ENCODE measurements at places on chromosomes 1 and 21.

DNA sequence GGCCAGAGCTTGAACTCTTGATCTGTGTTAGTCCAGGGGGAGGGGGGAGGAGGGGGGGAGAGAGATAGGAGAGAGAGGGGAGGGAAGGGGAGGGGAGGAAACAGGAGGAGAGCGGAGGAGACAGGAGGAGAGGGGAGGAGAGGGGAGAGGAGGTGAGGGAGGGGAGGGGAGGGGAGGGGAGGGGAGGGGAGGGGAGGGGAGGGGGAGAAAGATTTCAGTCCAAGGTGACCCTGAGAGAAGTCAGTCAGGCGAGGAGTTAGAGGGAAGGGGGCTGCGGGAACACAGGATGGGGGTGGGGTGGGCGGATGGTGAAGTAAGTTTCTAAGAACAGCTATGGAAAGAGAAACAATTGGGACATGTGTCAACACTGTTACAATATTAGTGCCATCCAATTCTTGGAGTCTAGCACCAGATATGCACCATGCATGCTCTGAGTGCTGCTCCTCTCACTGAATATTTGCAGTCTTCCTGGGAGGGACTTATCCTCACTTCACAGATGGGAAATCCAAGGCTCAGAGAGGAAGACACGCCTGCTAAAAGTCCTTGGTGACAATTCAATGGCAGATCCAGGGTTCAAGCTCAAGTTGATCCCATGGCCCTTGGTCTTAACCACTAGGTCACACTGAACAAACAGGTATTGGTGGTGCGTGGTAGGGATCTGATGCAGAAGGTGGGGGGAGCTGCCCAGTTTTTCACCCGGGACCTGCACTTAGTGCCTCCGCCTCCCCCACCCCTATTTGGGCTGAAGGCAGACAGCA is 42.5 kb upstream of the ECE1 start:
- no peak for DNase-seq

DNA sequence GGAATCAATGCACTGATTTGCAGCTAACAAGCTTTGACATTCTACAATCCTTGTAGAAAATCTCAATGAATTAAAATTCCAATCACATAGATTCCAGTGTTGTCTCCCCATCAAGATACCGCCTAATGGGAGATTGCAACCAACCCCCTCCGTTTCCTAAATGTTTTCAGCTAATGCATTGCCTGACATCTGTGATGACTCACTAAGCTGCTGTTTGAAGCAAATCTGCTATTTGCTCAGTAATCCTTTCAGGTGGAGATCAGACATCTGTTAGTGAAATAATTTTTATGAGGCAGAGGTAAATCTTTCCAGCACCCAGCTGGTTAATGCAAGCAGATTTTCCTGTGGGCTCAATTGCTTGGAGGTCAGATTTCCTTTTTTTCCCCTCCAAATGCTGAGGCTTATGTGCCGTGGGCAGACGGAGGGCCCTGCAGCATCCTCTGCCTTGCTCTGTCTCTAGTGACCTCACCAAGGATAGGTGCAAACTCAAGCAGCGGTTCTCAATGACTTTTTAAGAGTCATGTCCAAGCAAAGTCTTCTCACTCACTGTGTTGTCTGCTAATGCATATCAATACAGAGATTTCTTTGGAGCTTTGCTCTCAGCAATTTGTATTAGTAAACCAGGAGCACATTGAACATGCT is 91.1 kb upstream of the RAB3GAP2 start:
- no peak for DNase-seq

GRCh38 chr1:208336137-208336518 is 91.9 kb upstream of the PLXNA2 start:
- DNase-seq: no peak

DNA sequence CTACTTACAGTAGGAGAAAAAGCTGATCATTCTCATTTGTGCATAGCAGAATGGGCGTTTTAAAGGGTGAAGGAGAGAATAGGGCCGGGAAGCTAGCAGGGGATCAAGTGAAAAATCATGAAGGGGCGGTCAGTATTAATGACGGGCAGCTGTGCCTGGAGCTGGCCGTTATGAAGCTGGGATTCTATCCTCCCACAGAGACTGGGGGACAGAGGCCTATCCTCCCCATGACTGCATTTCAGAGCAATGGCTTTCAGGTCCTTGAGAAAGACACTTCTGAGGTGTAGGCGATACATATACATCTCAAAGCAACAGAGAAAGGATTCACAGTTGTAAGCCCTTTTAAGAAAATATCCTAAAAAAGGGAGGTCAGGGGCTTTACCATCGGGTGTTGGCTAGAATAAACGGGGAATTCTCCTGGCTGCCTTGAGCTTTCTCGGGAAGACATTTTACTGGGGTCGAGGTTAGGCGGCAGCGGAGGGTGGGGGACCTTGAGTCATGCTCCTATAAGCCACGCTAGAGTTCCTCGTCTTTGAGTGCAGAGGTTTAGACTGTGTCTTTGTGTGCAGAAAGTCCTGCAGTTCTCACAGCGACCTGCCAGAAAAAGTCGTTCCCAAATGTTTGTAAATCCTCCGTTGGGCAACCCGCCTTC is 559 bp upstream of the MTARC2 start:
- no peak for DNase-seq

GRCh38 chr1:162930532-162930931 is 69.6 kb upstream of the CCDC190 start:
- no peak for DNase-seq

DNA sequence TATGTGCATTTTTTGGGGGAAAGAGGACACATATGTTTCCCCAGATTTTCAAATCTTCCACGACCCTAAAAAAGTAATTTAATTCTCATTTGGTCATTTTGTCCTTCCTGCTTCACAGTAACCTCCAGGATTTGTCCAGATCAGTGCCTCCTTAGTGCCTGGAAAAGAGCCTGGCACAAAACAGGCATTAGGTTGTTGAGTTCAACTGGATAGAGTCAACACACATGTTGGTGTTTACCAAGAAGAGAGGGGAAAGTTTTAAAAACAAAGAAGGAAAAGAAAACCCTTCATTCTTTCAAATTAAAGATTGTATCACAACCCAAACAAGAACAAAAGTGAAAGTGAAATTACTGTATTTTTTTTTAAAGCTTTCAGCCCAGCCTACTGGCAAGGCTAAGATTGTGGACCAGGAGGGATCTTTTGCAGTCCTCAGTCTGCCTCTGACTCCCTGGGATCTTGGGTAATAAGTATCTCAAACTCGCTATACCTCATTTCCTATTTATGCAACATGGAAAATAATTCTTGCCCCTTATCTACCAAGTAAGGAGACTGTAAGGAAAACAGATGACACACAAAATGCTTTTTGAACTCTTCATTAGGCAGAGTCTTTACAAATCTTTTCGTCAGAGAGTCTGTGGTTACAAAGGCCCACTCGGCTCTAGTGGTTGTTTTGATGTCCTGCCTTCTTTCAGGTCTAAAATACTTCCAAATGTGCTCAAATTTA is 57.8 kb downstream of the ZNF281 start:
- no peak for DNase-seq

DNA sequence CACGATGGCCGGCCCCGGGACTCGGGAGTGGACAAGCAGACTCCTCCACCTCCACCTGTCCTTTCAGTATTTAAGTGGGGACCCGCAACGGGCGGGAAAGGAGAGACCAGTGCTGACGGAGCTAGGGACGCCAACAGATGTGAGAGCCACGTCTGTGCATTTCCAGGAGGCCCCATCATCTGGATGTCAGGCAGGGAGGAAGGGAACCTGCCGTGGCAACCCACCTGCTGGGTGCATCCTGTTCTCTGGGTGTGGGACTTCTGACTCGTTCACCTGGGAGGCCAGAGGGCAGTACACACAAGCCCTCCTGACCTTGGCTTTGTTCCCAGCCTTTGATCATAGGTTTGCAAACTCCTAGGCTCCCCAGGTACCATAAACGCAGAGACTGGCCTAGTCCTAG is 5.6 kb upstream of the PCBP3 start:
- no peak for DNase-seq

DNA sequence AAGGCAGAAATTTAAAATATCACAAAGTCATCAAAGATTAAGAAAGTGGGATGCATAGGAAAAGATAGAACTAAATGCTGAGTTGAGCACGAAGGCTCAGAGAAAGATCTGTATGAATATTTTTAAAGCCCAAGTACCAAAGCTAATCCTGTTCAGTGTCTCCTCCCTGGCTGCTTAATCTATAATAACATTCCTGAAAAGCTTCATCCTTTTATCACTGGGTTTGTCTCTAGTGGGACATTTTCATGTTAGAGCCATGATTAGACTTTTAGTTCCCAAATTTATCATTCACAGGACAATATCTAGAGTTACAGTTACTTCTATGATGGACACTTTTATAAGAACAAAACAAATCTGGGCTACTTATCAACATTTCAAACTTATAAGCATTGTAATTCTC is 38.6 kb downstream of the TNFSF18 start:
- no peak for DNase-seq

DNA sequence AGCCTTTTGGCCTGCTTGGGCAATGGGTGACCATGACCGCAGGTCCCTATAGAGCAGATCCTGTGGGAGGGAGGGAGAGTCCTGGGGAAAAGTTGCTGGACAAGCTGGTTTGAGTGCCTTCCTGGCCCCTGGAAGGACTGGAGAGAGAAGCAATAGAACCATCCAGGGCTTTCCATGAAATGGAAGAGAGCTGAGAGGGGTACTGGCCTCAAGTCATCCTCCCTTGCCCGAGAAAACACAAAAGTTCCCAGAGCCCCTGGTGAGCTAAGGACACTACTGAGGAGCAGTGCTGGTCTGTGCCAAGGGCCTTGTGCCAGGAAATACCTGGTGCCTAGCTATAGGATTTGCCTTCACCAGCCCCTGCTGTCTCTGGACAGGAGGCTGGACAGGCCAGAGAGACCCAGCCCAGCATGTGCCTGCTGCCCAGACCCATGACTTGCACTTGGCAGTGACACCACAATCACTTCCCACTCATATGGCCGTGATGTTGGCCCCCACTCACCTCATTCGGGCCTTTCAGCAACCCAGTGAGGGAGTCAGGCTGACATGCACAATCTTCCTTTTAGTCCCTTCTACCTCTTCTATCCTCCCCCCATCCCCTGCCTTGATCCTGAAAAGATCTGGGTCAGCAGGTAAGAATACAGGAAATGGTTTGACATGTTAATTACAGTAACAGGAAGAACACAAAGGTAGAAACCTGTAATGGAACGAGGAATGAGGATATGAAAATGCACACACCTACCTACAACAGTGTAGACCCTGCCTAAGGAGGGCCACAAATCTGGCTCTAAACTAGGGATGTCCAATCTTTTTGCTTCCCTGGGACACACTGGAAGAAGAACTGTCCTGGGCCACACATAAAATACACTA is 7.0 kb downstream of the SH3BP5L start:
- no peak for DNase-seq

DNA sequence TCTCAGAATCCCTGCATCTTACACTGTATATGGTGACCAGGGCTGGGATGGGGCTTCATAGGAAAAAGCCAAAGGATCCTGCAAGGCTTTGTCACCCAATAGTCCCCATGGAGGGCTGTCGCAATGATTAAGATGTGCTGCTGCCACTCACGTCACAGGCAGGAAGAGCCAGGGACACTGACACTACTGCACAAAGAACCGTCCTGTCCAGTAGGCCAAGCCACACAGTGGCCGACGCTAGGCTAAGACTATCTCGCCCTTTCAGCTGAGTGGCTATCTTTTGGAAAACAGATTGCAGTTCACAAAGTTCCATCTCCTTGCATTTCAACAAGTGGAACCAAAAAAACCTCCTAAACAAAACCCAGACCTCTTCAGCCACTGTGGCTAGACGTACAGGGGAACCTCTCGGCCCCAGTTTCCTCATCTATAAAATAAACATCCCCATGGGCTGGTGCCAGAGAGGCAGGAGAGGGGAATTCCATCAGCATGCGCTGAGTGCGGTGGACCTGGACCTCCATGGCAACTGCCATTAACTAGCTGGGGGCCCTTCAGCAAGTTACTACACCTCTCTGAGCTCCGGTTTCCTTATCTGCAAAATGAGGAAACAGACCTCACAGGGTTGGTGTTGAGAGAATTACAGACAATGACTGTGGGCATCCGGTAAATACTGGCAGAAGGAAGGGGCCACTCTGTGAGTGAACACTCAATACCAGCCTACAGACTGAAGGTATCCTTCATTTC is 8.7 kb downstream of the CAPZB start:
- no peak for DNase-seq

DNA sequence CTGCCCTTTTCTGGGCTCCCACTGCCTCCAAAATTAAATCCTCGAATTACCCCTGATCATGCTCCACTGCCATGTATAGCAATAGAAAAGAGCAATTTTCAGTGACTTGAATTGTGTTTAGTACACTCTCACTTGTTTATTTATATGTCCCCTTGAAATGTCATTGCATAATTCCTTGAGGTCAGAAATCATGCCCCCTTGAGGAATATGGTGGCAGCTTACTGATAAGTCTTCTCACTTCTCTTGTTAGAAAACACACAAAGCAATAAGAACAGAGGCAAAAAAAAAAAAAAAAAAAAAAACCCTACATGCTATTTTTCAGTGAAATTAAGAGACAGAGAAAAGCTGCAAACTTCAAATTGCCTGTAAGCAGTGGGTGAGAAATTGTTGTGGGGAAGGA is 37.5 kb downstream of the GPR88 start:
- DNase-seq: no peak

- no peak for DNase-seq
These were observed 32.4 kb downstream of the COA6 start for GRCh38 chr1:234405676-234406075.

- no peak for DNase-seq
These were observed 1.4 kb downstream of the RCAN3 start for GRCh38 chr1:24503870-24504523.

- no peak for DNase-seq
These were observed 89.1 kb upstream of the WDR26 start for GRCh38 chr1:224523676-224524075.

GRCh38 chr1:214018386-214019268 is 30.9 kb downstream of the PROX1 start:
- no peak for DNase-seq

DNA sequence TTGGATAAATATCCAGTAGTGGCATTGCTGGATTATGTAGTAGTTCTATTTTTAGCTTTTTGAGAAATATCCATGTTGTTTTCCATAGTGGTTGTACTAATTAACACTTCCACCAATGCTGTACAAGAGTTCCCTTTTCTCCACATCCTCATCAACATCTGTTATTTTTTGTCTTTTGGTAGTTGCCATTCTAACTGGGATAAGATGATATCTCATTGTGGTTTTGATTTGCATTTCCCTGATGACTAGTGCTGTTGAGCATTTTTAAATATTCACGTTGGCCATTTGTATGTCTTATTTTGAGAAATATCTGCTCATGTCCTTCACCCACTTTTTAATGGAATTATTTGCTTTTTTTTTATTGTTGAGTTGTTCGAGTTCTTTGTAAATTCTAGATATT is 183.9 kb downstream of the PTPRU start:
- DNase-seq: no peak

DNA sequence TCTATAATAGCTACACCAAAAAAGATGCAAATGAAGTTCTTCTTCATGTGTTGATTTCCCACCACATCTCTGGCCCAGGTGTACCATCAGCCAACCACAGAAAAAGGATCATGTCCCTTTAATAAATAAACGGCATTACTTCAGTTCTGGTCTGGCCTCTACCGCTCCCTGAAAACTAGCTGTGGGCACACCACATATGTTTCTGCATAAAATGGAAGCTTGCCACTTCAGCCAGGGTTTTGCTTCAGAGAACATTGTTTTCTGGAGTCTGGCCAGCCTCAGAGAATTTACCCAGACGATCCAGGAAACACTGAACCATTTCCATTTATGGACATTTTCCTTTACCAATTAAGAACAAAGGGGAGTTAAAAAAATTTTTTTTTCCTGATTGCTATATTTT is 5.8 kb upstream of the LAMC2 start:
- no peak for DNase-seq

- no peak for DNase-seq
These were observed 3.9 kb downstream of the ARHGEF2 start for GRCh38 chr1:155974208-155975115.

Data from NCI-H1436 treated with DMSO at 0.1 percent for 48 hours (cell line).